SJCRH30 (cell line): ENCODE measurements at places on chromosomes 5 and 9.
A peak's percentile ranks its signal among the peaks of the same experiment; 100 is the strongest.

DNA sequence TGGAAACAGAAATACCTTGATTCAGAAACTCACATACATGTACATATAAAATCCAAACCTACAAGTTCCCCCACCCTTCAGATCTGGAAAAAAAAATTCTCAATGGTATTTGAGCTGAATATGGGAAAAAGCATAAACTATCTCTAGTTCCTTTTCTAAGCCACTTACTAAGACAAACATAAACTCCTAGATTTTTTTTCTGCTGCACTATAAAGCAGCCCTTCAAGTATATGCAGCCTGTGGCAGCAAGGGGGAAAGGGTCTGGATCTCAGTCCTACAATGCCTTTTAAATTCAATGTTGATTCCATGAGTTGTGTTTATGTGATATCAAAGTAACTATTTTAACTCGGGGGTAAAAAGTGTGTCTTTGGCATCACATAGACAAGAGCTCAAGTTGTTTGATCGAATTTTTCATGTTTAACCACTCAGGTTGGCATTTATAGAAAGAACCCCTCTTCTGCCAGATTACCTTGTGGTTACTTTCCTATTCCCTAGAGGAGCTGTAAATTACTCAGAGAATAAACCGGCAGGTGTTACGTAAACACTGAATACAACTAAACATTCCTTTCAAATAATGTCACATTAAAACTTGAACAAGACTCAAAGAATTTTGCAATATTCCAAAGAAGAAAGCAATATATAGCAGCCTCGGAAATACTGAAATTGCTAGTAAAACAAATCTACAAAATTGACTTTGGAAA is 91.8 kb upstream of the FER start:
- no peak for DNase-seq

GRCh38 chr9:93111001-93111370 is 15.0 kb downstream of the CARD19 start:
- DNase-seq = no peak

GRCh38 chr5:15499528-15500324 is at the start of gene FBXL7:
FBXL7 (plus strand) TSS chr5:15500180.
- peak; percentile 84 for DNase-seq

- DNase-seq = peak; percentile 60
Measured at GRCh38 chr9:38622288-38622674, 1.9 kb upstream of the ANKRD18A start.

DNA sequence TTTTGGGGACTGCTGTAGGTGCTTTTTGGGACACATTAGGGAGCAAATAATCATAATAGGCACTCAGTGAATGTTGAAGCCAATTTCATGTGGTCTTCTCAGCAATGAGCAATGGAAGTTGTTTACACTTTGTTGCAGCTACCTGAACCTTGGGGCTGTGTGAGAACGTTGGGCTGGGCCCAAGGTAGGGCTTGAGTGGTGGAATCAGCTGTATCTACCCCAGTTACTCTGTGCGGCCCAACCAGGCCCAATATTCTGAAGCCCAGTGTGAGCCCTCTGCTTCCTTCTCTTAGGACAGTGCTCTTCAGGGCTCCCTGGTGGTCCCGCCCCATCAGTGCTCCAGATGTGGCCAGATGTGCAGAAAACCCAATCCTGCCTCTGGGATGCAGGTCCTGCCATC is 38.4 kb downstream of the MAST4 start:
- no peak for DNase-seq

GRCh38 chr5:179526978-179527377 is 23.4 kb upstream of the RUFY1 start:
- no peak for DNase-seq

DNA sequence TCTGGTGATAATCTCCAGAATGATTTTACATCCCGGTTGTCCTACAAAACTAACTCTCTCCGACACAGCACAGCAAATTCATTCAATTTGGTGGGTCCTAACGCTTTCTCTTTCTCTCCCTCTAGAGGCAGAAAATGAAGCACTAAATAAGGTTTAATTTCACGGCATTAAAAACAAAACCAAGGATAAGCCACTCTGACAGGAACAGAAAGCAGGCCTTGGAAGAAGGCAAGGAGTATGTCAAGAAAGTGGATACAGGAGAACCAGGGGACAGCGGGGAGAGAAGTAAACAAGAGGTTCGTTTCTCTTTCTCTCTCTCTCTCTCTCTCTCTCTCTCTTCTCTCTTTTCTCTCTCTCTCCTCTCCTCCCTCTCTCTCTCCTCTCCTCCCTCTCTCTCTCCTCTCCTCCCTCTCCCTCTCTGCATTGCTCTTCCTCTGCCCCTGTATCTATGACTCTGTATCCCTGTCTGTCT is 49.8 kb downstream of the EBF1 start:
- DNase-seq = peak; percentile 46

DNA sequence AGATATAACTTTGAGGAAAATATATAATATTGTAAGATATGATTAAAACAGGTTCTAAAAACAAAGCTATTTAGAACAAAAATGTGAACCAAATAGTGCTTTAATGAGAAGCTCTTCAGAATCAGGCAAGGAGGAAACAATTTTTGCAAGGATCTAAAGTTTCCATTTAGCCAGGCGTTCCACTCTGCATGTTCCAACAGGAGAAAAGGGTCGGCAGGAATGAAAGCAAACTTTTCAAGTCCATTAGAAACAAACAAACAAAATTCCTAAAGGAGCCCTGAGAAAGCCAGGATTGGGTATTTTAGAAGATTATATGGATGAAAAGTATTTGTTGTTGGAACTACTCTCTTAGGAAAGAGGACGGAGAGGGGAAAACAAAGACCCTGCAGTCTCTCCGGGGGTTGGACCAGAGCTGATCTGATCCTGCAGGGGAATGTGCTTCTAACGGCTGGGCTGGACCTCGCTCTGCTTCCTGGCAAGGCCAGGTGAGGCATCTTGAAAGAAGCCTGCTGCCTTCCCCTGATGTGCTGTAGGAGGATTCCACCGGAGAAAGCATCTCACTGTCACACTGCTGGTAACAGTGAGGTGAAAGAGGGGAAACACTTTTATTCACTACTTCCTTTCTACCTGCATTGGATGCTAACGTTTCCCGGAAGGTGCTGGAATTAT is 94.6 kb downstream of the PRRT1B start:
- no peak for DNase-seq

- no peak for DNase-seq
Measured at GRCh38 chr9:18520416-18521047, 46.6 kb downstream of the ADAMTSL1 start.

DNA sequence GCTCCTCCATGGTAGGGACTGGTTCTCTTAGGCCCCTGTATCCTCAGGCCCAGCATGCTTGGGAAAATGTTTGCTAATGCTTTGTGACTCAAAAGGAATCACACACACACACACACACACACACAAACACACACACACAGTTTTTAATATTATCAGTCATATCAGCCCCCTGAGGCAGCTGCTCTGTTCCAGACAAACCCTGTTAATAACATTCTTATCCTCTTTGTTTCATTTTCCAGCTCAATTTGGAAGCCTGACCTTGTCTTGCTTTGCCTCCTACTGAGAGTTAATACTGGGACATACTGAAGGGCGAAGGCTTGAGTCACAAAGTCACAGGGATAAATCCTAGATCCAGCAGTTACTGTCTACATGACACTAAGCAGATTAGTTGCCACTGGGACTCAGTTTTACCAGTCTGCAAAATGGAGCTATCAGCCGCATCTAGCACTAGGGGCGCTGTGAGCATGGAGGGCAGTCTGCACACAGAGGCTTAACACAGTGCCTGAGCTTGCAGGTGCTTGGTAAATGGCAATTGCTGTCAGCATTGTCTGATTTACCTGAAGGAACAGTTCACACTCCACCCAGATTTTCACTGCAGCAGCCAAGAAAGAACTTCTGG is 37.1 kb upstream of the KCNMB1 start:
- DNase-seq = no peak

DNA sequence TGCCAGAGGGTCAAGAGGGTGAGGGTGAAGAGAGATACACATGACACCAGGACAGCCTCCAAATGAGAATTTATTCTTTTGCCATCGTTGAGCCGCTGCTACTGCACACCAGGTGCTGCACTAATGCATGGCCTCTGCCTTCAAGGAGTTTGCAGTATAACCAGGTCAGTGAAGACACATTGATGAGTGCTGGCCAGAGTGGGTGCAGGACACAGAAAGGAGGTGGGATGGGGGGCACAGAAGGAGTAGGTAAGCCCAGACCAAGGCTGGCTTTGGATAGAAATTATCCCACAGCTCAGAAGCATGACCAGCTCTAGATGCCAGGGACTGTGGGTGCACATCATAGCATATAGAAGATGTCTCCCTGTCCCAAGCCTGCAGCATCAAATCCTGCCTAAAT is 38.0 kb downstream of the FOXI1 start:
- no peak for DNase-seq

DNA sequence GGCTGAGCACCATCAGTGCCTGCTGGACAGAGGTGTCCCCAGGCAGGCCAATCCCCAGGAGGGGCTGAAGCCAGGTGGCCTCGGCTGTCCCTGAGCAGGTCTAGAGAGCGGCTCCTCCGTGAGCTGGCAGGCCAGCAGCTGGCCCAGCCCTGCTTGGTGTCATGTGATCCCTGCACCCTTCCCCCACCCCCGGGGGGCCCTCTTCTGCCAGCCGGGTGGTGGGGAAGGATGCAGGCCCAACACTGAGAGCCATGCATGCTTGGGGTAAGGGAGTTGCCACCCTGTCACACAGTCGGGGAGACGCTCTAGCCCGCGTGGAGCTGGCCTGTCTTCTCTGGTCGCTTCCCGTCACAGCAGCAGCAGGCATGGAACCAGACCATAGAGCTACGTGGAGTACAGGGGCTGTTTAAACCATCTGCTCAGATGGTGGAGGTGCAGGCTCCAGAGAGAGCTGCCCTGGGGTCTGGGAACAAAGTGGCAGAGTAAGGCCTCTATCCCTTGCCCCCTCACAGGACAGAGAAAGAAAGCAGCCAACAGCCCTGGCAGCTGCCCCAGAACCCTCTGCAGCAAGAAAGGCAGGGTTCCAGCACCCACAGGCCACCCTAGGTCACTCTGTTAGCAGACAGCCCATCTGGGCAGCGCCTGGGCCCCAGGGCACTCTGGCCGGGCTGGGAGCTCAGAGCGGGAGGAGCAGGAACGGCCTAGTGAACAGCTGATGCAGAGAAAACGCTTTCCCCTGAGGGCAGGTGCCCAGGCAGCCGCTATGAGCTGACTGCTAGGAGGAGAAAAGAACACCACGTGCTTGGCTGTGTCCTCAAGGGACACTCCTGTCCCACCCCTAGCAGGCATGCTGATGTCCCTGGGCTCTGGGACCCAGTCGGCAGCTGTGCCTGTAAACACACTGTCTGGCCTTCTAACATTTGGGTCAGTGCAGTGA is 6.8 kb downstream of the RALGDS start:
- DNase-seq = peak; percentile 93

- no peak for DNase-seq
Measured at GRCh38 chr5:17788351-17788750, 154.1 kb downstream of the TAF11L14 start.

GRCh38 chr5:32834251-32834650 is 123.1 kb downstream of the NPR3 start:
- no peak for DNase-seq

DNA sequence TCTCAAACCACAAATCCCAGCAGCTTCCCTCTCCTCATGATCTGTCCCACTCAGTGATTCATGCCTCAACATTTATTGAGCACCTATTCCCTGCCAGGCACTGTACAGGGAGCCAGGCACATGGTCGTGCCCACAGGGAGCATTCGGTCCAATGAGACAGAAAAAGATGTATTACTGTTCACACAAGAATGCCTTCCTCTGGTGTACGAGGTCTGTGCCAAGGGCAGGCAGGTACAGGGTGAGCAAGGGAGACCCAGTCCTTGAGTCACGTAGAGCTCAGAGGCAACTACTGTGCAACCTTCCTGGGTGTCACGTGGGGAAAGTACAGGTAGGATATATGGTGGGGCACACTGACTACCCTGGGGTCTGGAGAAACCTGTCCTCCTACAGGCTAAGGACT is 4.6 kb downstream of the CNTFR start:
- DNase-seq = no peak

DNA sequence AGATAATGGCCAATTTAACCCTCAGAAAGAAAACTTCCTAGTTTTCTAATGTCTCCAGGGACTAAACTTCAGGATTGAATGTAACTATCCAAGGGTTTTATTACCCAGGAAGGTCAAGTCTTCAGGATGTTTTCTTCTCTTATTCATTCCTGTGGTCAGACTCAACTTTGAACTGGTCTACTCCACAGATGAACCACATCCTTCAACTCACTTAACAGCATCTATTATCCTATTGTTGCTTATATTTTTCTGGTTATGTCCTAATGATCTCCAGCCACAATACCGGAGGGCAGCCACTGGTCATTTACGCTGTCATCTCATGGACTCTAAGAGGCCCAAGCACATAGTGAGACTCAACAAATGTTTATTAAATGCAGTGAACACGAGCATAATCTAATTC is 47.2 kb upstream of the LIFR start:
- DNase-seq = no peak

GRCh38 chr5:24388448-24388847 is 256.3 kb downstream of the CDH10 start:
- no peak for DNase-seq

GRCh38 chr9:129472651-129473102 is 148.2 kb downstream of the C9orf50 start:
- DNase-seq = no peak

DNA sequence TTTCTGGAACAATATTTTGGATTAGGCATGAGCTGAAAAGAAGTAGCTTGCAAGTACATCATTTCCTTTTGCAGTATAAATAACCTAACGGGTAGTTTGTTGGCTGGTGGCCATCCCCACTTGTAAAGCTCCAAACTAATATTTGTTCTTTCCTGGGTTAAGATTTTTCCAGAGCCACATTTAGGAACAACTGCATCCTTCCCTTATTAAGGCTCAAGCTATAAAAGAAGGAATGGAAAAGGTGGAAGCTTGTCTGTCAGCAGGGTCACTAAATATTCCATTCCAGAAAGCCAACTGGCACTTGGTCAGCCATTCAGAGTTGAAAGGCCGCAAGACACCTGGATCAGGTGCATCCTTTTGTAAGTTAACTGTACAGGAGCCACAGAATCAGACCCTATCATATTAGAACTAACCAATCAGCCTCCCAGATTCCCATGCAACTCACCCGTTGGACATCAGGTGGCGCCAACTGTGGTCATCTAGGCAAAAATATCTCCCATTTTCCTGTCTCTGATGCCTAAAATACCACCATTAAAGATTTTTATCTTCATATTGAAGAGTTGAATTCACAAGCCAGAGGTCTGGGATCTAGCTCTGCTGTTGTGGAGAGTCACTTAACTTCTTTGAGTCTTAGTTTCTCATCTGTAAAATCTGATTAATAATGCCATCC is 82.9 kb downstream of the PTCD2 start:
- DNase-seq = no peak

GRCh38 chr5:35799753-35800152 is 56.9 kb upstream of the IL7R start:
- DNase-seq = no peak

- DNase-seq = no peak
Measured at GRCh38 chr5:76470976-76471375, 67.9 kb downstream of the IQGAP2 start.
